ENCODE measurements at places on chromosomes 4 and X.

- no peak for DNase-seq
Observed at GRCh38 chrX:44957848-44958247, 84.9 kb downstream of the KDM6A start.

DNA sequence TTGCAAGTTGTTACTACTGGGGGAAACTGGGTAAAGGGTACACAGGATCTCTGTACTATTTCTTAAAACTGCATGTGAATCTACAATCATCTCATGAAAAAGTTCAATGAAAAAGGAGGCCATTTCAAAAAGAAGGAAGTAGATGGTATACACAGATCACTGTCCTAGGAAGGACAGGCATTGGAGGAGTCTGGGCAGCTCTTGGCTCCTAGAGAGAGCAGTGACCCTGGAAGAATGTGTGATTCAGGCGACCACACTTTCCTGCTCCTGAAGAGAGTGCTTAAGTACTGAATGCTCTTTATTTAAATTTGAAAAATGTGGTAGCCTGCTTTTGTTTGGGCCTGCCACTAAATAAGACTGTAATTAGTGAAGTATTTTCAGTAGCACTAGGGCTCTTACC lies 318.1 kb upstream of the CASK start:
- no peak for DNase-seq

- DNase-seq, result no peak
Observed at GRCh38 chrX:44224760-44225159, 118.7 kb downstream of the EFHC2 start.

DNA sequence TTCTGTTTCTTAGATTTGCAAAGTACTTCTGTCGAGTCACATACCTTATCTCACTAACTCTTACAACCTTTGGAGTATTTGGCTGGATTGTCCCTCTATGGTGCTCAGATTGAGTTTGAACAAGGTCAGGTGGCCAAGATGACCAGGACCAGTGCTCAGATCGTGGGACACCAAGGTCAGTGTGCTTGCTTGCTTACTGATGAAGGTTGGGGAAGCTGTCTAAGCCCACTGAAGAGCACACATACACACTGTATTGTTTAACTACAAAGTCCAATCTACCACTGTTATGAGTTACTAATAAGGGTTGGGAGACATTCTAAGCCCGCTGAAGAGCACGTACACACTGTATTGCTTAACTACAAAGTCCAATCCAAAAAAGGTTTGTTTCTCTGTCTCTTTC lies 53.7 kb downstream of the TAB3 start:
- DNase-seq, result no peak

DNA sequence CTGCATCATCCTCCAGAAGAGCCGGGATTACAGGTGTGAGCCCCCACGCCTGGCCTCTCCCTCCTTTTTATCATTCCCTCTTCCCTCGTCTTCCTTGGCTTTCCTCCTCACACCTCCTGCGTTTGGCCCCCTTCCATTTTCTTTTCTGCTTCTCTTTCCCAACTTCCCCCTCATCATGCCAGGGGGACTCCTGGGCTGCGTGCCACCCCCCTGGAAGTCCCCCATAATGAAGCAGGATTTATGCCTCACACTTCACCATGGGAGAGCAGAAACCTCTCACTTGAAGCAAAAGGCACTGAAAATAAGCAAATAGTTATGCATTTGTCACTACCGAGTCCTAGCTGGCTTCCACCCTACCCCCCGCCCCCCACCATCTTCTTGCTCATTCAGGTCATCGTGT lies 7.9 kb downstream of the TKTL1 start:
- no peak for DNase-seq

- no peak for DNase-seq
Observed at GRCh38 chr4:100117750-100118149, 72.5 kb downstream of the DDIT4L start.

- no peak for DNase-seq
Observed at GRCh38 chr4:143587703-143588102, 74.2 kb downstream of the SMARCA5 start.

DNA sequence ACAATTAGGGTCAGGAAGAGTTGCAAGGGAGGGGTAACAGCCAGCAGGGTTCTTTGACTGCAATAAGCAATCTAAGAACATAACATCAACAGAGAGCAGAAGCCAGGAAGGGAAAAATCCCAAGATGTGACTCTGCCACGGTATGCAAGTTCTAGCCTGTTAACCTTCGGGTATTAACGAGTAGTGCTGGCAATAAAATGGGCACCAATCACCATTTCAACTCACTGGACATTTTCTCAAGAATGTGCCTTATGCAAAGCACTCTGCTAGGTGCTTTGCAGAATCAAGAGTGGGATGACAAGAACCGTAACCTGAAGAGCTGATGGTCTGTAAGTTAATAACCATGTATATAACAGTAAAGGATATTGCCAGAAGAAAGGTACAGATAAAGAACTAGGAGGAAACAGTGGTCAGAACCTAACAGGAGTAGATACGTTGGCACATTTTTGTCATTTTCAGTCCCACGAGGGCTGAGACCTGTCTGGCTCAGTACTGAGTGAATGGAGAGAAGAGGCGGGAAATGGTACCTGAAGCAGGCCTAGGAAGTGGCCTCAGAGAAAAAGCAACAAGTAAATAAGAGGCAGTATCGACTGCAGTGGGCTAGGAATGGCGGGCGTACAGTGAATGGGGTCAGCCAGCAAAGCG lies 2.7 kb downstream of the ELOVL6 start:
- DNase-seq, result no peak

GRCh38 chr4:42533042-42533441 lies 123.9 kb downstream of the ATP8A1 start:
- DNase-seq, result no peak
